ENCODE measurements at places on chromosomes 4 and X.

GRCh38 chrX:19540076-19540475, 24.8 kb upstream of the MAP3K15 start:
- DNase-seq: no peak

- DNase-seq: no peak
Measured at GRCh38 chr4:53014881-53015280, 152.8 kb downstream of the RASL11B start.

DNA sequence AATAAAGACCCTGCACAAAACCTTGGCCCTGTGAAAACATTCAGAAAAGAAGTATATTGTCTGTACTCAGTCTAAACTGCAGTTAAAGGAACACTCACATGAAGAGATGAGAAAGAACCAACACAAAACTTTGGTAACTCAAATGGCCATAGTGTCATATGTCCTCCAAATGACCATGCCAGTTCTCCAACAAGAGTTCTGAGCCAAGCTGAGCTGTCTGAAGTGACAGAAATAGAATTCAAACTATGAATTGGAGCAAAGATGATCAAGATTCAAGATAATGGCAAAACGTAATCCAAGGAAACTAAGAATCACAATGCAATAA, 739.3 kb upstream of the NDST4 start:
- DNase-seq: no peak

GRCh38 chr4:83389756-83390505, 55.3 kb upstream of the HPSE start:
- no peak for DNase-seq

- DNase-seq: no peak
Measured at GRCh38 chr4:93814722-93815121, 13.8 kb upstream of the ATOH1 start.

DNA sequence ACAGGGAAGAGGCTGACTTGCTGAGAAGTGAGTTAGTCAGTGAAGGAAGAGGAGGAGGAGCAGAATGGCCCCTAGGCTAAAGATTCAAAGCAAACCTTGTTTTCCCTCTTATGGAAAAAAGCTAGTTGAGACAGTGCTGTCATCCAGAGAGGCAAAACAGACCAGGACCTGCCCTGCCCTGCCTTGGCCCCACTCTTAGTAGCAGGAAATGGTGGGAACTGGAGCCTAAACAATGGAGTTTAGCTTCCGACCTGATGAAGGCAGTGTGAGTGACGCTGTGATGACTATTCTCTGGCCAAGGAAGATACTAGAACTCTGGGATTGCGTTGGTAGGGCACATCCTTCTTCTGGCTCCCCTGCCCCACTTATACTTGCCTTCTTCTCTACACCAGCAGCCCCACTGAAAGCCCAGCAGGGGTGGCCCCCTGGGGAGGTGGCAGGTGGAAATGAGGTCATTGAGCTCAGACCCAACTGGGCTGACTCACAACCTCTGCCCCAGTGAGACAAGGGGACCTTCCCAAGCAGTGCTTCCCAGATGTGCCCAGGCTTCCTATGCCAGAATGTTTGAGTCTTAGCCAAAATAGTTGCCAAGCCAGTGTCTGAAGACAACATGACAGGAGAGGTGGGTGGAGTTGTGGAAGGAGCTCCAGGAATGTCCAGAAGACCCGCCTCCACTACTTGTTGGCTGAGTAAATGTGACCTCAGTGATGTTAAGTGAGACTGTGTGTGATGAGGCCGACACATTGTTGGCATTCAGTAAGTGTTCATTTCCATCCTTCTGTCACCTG, 38.8 kb downstream of the MSN start:
- DNase-seq: no peak

- no peak for DNase-seq
Measured at GRCh38 chrX:40101430-40101802, 3.7 kb upstream of the BCOR start.

DNA sequence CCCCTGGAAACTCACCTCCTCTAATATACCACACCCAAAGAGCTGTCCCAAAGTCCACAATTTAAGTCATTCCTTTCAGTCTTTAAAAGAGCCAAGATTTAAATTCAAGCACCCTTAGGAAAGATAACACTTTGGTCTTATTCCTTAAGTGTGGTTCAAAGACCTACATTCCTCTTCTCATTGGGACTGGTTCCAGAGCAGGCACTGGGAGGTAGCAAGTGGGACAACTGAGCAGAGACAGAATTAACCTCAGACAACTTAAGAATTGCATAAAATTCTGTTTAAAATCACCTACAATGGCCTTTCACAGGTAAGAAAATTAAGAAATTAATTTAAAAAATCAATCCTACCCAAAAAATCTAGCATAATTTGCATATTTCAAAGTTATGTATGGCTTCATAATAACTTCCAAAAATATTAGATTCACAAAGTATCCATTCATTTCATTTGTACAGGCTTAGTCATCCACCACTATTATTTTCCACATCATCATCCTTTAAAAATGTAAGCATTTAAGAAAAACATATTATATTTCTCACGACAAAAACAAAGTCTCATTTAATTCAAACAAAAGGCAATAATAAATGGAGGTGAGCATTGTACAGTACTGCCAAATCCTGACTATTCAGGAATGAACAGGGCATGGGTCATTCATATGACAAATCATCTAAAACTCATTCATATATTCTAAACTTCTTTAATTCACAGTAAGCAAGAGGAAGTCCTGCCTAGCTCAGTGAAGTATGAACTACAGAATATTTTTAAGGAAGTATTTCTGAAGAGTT, 13.6 kb downstream of the PRSS12 start:
- no peak for DNase-seq

Data from T-helper 2 cell (primary cell).